Heart left ventricle (tissue), 16 donors: ENCODE measurements at places on chromosomes 12 and 14. TPM values are rescaled to one million over a fixed set of nuclear protein-coding genes. Genes with fewer than 3 reads are reported as not detected.

Gene NAV3
- 2.6 TPM for polyA plus RNA-seq

Gene VDR
- polyA plus RNA-seq: 0.15 TPM

Gene SLC25A21
- polyA plus RNA-seq: 0.24 TPM

Gene CD163
- polyA plus RNA-seq: 72.0 TPM

Gene RNF34
- 27.6 TPM for polyA plus RNA-seq

Gene PPM1H
- polyA plus RNA-seq: 1.3 TPM

Gene MYRFL
- 0.18 TPM for polyA plus RNA-seq
